ENCODE measurements at places on chromosomes 7 and 10.
A peak's percentile ranks its signal among the peaks of the same experiment; 100 is the strongest.

GRCh38 chr7:115910541-115911164, 119.9 kb downstream of the TFEC start:
- DNase-seq: peak; percentile 81

DNA sequence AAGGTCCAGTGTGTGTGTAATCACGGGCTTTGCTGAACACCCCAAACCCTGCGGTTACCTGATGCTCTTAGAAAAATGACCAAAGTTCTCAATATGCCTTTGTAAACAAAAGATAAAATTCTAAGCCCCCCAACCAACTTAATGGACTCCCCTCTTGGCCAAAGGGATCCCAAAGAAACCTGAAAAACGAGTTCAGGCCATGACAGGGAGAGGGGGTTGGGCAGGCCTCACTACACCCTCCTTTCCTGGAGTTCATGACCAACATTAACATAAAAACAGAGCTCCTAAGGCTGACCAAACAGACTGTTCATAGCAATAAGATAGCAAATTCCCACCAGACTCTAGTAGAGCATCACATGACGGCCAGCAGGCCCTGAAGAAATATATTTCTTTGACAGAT, 3.0 kb upstream of the VIPR2 start:
- DNase-seq: no peak

- no peak for DNase-seq
These were observed at the start of gene ZRANB1 for GRCh38 chr10:124941823-124942222. TSS of gene ZRANB1 (plus strand) at chr10:124942123. CDS start at chr10:124942494, 371 bp downstream.

- DNase-seq: no peak
These were observed 7.6 kb downstream of the CALD1 start for GRCh38 chr7:134787064-134787463.

DNA sequence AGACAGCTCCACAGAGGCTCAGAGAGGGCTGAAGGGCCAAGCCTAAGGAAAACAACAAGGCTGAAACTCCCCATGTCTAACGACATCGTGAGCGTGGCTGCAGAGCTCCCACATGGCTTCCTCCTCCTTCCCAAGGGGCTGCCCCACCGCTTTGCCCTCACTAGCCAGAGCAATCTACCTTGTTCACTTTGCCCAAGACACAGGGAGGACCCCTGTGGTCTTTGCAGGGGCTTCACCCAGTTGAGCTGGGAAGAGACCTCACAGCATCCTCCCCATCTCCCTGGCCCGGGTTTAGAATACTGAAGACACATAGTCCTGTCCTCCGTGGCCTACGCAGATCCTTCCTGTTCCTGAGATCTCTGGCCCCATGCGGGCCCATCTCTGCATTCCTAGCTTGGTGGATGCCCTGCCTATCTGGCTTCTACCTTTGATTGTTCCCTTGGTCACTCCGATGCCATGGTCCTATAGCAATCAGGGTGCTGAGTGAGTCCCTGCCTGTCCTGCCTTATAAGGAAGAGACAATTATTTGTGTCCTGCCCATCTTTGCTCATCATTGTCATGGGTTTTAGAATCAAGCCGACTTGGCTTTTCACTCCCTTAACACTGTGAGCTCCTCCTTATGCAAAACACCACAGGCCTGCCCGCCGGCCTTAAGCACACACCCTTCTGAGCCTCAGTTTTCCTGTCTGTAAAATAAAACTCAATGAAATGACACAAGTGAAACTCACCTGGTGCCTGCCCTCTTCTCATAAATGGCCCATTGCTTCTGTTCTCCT, 73.2 kb downstream of the PARP12 start:
- DNase-seq: no peak

DNA sequence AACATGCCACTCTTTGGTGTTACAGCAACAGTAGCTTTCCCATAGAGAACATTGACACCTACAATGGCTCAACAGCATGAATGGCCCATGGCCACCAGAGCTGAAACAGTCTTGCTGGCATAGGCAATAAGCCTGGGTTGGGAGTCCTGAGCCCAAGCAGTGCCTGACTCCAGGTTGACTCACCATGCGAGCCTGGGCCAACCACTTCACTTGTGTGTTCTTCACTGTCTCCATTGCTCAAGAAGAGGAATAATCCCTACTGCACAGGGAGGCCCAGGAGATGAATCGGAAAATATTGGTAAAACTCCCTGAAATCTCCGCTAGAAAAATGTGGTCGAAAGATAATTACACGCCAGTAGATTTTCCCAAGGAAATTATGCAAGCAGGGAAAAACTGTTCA, 89.2 kb upstream of the INHBA start:
- DNase-seq: no peak

- no peak for DNase-seq
These were observed 87.8 kb upstream of the LRRC4 start for GRCh38 chr7:128119036-128119435.

DNA sequence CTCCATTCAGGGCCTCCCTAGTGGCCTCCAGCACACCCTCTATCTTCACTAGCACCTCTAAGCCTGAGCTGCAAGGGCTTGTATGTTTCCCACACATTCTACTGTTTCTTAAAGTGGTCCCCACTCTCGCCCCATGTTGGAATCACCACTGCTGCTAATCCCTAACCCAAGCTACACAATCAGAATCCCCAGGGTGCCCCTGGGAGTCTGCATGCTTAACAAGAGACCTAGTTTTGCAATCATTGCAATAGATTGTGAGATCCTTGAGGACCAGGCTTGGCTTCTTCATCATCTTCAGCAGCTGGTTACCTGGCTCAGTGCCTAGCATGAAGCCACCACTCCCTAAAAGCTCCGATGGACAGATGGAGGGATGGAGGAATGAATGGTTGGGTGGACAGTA, 113.9 kb downstream of the MYOF start:
- DNase-seq: no peak

Data from hematopoietic multipotent progenitor cell treated with erythropoietin and hydrocortisone succinate and interleukin-3 and kit ligand, for 4 days (in vitro differentiated cells).